OCI-M1 (cell line): ENCODE measurements at places on chromosomes 6 and 20.

GRCh38 chr6:34574647-34575293 is 18.6 kb upstream of the SPDEF start:
- no peak for DNase-seq

DNA sequence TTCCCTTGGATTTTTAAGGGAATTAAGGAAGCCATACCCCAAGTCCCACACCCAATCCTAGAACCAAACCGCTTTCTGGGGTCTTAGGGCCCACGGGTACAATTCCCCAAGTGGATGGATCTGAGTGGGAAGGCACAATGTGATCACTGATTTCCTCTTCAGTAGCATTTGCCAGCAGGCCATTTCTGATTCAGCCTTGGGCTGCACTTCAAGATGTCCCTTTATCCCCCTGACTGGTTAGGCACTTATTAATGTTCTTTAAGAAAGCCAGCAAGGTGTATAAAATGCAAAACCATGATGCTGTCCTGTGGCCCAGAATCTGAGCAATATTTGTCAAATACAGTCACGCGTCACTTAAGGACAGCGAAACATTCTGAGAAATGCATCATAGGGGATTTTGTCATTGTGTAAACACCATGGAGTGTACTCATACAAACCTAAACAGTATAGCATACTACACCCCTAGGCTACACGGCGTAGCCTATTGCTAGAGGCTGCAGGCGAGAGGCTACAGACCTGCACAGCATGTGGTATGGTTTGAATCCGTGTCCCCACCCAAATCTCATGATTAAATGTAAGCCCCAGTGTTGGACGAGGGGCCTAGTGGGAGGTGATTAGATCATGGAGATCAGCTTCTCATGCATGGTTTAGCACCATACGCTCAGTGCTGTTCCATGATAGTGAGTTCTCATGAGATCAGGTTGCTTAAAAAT is 234.2 kb downstream of the NRN1 start:
- DNase-seq = no peak

DNA sequence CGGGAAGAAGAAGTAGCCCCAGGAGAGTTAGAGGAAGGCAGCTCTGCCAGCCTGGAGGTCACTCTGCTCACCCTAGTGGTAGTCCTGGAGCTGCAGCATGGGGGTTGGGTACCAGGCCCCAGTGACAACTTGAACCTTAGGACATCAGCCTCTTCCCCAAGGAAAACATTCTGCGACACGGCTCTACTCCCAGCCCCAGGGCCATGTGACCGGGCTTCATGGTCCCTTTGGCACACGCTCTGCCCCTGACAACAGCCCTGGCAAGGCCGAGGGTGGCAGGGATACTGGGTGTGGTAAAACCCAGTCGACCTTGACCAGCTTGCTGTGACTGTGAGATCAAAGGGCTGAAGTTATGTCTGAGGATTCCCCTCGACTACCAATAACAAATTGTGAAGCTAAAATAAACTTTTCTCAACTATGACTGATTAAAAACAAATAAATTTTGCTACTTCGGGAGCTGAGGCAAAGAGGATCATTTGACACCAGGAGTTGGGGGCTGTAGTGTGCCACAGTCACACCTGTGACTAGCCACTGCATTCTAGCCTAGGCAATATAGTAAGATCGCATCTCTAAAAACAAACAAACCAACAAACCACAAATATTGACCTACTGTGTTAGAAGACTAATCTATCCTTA is 24.4 kb upstream of the ARID1B start:
- peak; percentile 15 for DNase-seq

- DNase-seq = no peak
Measured at GRCh38 chr6:165967810-165968407, 199.7 kb downstream of the TBXT start.

GRCh38 chr6:37570482-37571133 is 70.9 kb upstream of the CCDC167 start:
- peak; percentile 60 for DNase-seq

GRCh38 chr6:3618642-3619041 is 132.9 kb downstream of the PXDC1 start:
- DNase-seq = no peak

- DNase-seq = no peak
Measured at GRCh38 chr20:44036441-44036840, 121.8 kb downstream of the TOX2 start.

DNA sequence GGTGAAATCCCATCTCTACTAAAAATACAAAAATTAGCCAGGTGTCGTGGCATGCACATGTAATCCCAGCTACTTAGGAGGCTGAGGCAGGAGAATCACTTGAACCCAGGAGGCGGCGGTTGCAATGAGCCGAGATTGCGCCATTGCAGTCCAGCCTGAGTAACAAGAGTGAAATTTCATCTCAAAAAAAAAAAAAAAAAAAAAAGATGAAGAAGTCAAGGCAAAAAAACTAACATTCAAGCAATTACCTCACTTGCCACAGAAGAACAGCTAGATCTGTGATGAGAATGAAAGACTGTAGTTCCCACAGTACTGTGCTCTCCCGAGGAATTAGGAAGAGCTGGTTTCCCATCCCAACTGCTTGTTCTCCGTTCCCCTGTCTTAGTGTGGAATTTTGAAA is 144.7 kb upstream of the ECI2 start:
- no peak for DNase-seq

GRCh38 chr6:16129623-16130401 is 926 bp downstream of the MYLIP start:
- DNase-seq = peak; percentile 67

- DNase-seq = peak; percentile 78
Measured at GRCh38 chr6:16964553-16965499, 137.0 kb upstream of the STMND1 start.

DNA sequence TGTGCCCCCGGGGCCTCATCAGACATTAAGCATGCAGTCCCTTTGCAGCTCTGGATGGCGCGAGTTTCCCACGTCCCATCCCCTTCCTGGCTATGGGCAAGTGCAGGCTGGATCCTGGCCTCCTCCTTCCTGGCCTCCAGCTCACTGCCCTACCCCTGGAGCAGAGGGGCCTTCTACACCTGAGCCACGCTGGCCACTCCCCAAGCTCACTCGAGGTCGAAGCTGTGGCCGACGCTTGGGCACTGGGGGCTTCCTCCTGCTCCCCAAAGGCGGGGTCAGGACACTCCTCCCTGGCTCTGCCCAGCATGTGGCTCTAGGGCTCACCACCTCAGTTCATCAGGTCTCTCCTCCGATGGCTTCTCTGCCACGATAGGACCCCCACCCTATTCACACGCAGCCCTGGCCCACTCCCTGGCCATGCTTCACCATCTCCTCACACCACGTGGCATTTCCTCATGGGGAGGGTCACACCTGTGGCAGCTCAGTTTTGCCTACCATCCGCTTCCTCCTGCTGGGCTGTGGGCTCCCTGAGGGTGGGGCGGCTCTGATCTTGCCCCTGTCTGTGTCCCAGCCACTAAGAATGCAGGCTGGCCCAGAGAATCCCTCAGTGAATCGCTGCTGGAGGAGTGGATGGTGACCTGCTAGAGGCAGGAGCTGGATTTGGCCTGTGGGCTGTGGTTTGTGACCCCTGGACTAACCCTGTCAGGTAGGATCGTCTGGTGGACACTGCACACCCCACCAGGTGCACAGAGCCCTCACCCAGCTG is 280.7 kb downstream of the TAF4 start:
- no peak for DNase-seq

- DNase-seq = no peak
Measured at GRCh38 chr6:87212596-87212995, 57.2 kb downstream of the ZNF292 start.

DNA sequence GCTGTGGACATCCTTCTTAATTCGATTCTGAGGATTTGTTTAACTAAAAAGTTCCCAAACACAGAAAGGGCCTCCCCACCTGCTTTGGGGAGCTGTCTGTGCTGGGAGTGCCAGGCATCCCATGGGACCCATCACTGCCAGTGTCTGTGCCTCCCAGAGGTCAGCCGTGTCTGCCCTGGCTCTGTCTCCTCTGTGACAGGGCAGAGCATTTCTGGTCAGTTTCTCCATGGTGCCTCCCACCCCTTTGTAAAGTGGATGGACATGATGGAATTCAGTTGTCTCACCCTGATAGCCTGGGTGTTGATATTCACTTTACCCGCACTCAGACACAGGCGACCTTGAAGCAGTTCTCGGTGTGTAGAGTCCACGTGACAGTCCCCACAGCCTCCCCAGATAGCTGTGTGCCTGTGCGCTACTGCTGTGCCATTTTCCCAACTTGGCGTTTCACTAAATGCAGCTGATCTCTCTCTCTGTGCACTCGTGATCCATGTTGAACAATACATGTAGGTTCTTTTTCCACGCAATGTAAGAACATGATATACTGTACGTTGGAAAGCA is 70.5 kb downstream of the CDS2 start:
- DNase-seq = no peak

DNA sequence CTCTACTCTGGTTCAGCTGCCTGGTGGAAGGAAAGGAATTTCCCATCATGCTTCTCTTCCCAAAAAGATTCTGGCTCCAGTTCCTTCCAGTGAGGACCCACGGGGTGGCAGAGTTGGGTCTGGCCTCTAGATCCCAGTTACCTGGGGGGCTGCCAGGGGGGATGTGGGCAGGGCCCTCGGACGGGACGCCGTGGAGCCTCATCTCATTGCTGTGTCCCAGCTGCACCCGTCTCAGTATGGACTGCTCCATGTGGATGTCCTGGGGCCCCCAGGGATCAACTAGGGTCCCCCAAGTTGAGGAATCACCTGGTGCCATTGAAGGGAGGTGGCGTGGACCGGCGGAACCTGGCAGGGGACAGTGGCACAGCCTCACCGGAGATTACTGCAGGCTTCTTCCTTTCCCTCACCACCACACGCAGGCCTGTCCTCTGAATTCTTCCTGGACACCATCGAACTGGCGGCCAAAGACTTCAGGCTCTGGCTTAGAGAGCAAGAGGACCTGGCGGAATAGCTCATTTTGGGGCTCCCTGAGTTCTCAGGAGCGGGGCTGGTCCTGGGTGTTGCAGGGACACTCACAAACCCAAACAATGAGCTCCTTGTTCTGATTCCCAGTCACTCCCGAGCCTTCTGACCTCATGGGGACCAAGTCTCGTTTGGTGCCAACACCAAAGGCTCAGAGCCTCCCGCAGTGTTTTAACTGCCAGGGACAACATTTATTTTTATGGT is 8.5 kb downstream of the ZBP1 start:
- no peak for DNase-seq

DNA sequence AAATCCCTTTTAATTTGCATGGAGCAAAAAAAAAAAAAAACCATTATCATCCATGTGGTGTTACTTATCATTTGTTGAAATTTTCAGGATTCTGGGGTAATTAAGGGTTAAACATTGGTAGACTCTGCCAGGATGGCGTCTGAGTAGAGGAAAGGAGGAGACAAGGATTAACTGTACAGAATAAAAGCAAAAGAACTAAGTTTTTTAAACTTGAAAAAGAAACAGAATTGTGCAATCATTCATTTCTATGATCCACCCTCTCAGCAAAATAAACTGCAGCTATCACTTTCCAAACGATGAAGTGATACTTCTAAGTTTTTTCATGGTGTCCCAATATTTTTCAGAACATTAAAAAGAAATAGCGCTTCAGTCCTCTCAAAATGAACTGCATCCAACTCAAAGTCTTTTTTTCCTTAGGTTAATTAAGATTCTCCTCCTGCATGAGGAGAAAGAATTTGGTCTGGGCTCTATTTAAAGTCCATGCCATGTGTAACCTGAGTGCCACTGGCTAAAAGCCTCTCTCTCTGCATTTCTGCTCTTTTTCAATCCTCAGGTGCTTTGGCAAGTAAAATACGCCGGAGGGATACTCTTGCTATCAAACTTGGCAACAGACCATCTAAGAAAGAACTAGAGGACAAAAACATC is 69.5 kb upstream of the LTV1 start:
- no peak for DNase-seq

DNA sequence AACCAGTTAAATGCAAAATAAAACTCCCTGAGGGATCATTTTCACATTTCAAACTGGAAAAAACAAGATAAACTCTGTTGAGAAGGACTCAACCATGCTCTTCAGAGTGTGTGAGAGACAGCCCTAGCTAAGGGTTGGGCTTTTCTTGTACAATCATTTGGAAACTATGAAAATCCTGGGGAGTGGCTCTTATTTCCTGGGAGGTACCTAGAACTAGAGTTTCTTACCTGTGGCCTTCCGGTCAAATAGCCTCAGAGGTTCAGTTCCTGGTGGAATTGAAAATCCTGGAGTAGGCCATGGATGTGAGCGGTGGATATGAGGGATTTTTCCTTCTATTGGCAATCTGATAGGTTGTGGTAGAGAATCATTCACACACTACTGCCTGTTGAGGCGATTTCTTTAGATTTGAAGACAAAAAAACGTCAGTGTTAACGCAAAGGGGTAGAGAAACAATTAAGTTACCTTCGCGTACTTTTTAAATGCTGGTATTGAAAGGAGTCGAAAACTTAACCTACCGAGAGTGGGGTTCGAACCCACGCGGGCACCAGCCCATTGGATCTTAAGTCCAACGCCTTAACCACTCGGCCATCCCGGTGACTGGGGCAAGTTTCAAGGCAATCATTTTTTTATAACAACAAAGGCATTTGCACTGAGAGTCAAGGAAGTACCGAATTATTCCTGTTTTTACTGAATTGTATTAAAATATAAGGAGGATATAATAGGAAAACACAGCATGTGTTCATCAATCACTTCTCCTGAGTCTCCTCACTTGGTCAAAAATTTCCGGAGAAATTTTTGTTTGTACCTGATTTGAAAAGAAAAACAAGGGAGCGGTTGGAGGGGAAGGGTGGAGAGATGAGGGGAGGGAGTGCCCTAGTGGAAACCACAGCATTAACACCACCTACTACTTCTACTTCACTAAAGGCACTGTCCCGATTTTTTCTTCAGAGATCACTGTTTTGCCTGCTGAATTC is 191.3 kb downstream of the OR2B2 start:
- peak; percentile 75 for DNase-seq

GRCh38 chr6:79010422-79010821 is 67.6 kb downstream of the PHIP start:
- no peak for DNase-seq

DNA sequence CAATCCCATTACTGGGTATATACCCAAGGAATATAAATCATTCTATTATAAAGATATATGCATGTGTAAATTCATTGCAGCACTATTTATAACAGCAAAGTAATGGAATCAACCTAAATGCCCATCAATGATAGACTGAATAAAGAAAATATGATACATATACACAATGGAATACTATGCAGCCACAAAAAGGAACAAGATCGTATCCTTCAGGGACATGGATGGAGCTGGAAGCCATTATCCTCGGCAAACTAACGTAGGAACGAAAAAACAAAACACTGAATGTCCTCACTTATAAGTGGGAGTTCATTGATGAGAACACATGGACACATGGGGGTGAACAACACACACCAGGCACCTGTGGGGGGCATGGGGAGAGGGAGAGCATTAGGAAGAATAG is 156.7 kb downstream of the RNGTT start:
- no peak for DNase-seq

DNA sequence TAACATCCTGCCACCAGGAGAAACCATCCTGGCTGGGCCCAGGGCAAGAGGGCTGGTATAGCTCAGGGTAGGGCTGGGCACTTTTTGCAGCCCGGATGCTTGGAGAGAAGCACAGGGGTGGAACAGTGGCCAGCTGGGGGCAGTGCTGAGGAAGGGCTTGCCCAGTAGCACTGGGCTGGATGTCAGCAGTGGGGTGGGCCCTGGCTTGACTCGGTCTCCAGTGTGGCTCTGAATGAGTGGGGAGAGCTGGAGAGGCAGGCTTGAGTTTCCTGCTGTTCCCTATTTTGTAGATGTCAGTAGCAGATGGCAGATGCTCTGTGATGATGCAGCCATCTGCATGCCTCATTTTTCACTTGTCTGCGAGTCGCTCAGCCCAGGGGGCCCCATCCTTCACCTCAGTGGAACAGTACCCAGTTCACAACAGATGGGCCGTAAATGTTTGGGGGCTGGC is 56.3 kb upstream of the TULP1 start:
- DNase-seq = peak; percentile 36
